SJSA1 (cell line): ENCODE measurements at places on chromosomes 1 and 21. TPM values are rescaled to one million over a fixed set of nuclear protein-coding genes. Genes with fewer than 3 reads are reported as not detected.

GRCh38 chr1:33180911-33181890, 642 bp downstream of the TRIM62 start:
- peak; percentile 76 for DNase-seq

DNA sequence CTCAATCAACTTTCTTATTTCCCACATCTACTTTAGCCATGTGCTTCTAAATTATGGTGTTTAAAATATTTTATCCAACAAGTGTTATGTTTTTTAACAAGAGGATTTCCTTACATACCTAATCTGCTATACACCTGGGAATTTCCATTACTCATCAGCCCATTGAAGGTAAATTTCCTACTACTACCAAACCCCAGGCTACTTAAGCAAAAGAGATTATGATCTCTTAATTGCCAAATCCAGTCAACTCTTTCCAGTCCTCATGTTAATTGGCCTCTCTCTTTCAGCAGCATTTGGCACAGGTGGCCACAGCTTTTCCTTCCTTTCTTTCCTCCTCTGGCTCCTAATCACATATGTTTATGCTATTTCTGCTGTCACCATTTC, 5.1 kb upstream of the C1orf162 start:
- DNase-seq, result no peak

DNA sequence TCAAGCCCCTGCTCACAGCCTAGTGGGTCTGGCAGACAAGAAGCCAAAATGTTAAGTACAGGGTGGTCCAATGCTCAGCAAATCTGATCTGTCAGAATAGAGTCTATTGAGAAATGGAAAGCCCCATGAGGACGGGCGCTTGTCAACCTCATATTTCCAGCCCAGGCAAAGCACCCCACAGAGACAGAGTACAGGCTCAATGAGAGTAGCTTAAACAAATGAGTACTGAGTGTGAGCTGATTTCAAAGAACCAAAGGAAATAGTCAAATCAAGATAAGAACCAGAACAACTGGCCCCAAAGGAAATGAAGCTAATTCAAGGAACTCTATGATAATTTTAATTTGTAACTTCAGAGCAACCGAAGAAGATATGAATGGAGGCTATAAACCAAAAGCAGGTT, 44.6 kb upstream of the SLC30A1 start:
- DNase-seq, result no peak

VHLL gene
- not detected in 2 replicates for total RNA-seq

DNA sequence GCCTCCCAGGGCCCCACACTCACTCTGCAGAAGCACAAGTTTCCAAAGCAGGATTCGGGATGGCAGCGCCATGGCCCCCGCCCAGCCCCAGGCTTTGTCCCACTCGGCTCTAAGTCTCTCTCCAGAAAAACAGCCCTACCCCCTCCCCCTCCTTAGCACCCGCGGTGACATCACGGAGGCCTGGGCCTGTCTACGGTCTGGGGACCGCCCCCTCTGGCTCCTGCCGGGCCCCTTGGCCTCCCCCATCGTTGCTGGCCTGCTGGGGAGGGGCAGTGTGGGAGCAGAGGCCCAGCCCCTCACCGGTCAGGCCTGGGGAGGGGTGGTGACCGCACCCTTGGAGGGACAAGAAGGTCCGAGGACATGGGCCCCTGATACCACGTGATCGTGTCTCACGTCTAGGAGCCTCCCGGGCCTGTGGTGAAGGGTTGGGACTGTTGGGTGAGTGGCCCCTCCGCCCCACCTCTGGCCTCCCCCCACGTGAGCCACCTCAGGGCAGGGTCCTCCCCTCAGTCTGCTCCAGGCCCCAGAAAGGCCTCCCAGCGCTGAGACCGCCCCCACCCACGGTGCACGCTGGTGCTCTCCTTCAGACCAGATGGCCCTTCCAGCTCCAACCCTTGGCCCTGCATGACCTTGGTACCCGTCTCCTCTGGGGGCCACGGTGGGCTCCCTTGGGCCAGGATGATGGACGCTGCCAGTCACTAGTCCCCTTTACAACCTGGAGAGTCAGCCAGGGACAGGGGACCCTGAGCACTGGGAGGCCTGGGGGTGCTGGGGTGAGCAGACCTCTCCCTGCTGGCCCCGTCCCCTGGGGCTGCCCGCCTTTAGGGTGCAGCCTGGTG, at the start of gene MXRA8:
Gene MXRA8, minus strand, starts transcription at position 123 of the 839 bp plus-strand sequence. Its CDS starts 51 bp downstream, at position 72.
- DNase-seq, result peak; percentile 93

GRCh38 chr1:172496678-172497077, 36.3 kb upstream of the SUCO start:
- DNase-seq, result peak; percentile 1

- DNase-seq, result peak; percentile 68
Measured at GRCh38 chr1:204417074-204417997, 5.7 kb upstream of the PPP1R15B start.

DENND2C gene
- total RNA-seq, result 1.5 TPM in 2 replicates

GRCh38 chr1:46526691-46527291, 24.7 kb downstream of the KNCN start:
- DNase-seq, result no peak

DNA sequence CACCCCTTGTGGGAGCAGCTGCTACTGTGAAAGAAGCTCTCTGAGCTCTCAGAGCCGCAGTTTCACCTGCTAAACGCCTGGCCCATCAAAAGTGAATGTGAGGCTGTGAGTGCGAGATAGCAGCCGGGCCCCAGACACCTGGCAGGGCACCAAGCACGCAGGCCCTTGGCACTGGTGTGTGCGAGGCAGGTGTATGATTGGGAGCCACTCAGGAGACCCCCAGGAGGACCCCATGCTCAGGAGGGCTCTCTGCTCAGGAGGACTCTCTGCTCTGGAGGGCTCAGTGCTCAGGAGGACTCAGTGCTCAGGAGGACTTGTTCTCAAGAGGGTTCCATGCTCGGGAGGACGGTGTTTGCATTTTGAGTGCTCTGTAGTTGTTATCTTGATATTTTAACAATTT, 14.3 kb upstream of the ADARB1 start:
- no peak for DNase-seq

GUCA2B gene
- not detected in 2 replicates for total RNA-seq

WDR64 gene
- 0.24 TPM in 1 of 2 replicates, not detected in the other for total RNA-seq

DNA sequence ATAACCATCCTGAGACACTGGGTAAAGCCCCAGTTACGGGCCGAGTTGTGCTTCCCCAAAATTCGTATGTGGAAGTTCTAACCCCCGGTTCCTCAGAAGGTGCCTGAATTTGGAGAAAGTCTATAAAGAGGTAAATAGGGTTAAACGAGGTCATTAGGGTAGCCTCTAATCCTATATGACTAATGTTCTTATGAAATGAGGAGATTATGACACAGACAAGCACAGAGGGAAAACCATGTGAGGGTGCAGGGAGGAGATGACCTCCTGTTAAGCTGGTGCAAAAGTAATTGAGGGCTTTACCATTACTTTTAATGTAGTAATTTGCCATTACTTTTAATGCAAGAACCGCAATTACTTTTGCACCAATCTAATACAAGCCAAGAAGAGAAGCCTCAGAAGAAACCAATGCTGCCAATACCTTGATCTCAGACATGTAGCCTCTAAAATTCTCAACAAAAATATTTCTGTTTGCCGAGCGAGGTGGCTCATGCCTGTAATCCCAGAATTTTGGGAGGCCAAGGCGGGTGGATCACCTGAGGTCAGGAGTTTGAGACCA, 260.8 kb downstream of the GPATCH2 start:
- no peak for DNase-seq

DNA sequence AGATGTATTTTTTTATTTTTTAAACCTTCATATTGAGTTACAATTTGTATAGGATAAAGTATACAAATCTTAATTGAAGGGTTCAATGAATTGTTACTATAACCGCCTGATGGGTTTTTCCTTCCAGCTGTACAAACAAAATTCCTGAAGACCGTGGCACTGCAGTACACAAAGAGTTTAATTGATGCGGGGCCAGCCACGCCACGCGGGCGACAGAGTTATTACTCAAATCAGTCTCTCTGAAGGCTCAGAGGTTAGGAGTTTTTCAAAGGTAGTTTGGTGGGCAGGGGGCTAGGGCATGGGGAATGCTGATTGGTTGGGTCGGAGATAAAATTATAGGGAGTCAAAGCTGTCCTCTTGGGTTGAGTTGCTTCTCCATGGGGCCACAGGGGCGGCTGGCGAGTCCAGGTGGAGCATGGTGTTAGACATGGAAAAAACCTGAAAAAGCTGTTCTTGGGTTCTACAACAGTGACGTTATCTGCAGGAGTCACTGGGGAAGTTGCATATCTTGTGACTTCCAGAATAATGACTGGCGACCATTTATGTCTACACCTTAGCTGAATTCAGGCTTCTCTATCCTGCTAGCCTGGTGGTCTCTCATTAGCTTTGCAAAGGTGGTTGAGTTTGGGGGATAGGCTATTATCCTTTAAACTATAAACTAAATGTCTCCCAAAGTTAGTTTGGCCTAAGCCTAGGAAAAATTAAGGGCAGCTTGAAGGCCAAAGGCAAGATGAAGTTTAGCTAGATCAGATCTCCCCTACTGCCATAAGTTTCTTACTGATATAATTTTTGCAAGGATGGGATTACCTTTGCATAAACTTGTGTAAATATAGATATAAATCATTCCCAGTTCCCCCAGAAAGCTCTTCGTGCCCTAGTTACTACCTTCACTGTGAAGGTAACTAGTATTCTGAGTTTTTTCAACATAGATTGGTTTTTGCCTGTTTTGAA, 13.0 kb upstream of the TMEM9 start:
- DNase-seq, result no peak

DNA sequence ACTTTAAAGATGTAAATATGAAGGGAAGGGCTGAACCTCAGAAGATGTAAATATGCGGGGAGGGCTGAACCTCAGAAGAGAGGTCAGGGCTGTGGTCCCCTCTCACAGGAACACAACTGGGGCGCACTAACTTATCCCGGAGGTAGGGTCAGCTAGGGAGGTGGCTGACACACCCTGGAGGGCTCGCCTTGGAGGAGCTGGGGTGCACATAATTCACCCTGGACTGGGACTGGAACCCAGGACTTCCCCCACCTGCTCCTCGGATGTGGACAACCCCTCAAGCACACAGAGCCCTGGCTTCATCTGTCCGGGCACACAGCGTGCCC, 13.9 kb upstream of the TTC39A start:
- no peak for DNase-seq

GRCh38 chr1:45007311-45007710, 3.8 kb downstream of the HECTD3 start:
- DNase-seq, result no peak

MIXL1 gene
- total RNA-seq, result not detected in 2 replicates

GRCh38 chr1:104294259-104294658, 544.6 kb downstream of the AMY1C start:
- no peak for DNase-seq

DNA sequence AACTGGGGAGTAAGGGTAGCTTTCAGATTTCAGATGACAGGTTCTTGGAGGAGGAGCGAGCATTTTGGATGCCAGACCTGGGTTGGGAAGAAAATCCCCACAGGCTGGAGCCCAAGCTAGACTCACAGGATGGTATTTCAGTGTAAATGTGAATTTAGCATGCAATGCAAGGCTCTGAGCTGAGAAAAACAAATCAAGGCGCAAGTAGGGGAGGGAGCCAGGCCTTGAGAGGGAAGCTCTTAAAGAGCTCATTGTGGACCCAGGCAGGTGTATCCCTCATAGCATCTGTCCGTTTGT, 386.1 kb downstream of the MATN1 start:
- DNase-seq, result no peak

ILF2 gene
- total RNA-seq, result 347 and 370 TPM in 2 replicates

EFNA3 gene
- 0.21 and 0.85 TPM in 2 replicates for total RNA-seq

- DNase-seq, result no peak
Measured at GRCh38 chr1:158286487-158286886, 3.2 kb upstream of the CD1C start.

IVL gene
- not detected in 2 replicates for total RNA-seq

DNA sequence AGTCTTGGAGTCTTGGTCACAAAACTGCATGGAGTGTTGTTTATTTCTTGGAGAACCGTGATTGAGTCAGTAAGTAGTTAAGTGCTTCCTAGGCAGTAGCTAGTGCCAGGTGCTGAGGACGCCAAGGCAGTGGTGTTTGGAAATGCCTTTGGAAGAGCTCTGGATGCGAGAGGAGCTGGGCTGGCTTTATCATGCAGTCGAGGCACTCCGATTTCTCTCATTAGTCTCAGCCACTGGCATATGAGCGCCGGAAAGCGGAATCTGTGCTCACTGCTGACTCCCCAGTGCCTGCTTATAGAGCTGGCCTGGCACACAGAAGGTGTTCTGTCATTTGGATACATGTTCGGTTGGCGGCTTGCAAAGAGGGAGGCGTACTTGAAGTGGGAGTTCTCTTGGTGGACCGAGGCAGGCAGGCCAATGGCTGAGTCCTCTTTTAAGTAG, 3.6 kb downstream of the TENT5C start:
- no peak for DNase-seq

UBXN10 gene
- not detected in 2 replicates for total RNA-seq

GRCh38 chr21:41715649-41716281, 51.1 kb downstream of the RIPK4 start:
- no peak for DNase-seq

DNA sequence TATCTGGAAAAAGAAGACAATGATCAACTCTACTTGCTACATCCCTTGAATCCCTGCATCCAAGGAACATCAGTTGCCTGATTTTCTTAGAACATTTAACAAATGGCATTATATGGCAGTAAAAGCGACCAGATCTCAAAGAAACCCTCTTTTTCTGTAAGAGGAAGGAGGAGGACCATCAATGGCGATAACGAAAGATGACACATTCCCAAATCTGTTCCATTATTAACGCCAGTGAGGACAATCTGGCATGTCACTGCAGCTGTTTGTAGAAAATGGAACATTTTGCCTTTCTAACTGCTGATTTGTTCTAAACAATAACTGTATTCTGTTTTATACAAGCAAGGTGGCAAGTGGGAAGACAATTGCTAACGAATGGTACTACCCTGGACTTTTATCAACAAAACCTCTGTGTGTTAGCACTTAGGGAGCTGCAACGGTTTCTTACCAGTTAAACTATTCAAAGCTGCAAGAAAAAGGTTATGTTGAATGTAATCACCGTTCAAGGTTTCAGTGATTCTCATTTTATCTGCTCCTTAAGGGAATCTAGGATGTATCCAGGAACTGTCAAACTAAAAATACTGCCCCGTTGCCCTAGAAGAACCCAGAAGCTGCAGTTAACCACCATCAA, 251.9 kb downstream of the SDCCAG8 start:
- no peak for DNase-seq

DNA sequence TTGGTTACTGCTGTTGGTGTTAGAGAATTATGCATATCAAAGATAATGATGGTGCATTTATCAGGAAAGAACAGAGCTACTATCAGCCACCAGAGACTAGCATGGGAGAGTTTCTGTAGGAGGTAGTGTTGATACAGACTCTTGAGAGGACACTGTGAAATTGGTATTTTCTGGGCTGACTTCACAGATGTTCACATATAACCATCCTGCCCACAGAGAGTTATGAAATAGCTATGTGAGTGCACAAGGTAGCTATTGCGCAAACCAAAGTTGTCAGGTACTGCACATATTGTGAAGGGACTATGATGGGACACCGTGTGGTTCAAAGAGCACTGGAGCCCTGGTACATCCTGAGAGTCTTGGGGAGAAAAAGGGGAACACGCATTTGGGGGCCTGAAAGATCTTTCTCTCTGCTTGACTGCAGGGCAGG, 1.4 kb upstream of the TLCD4 start:
- no peak for DNase-seq

- DNase-seq, result no peak
Measured at GRCh38 chr1:112196731-112197130, 199.3 kb upstream of the CTTNBP2NL start.

GRCh38 chr1:228989992-228990827, 254.9 kb downstream of the RHOU start:
- no peak for DNase-seq

MYOG gene
- not detected in 2 replicates for total RNA-seq

PWP2 gene
- 24.4 and 24.8 TPM in 2 replicates for total RNA-seq

LRRN2 gene
- not detected in 2 replicates for total RNA-seq
